ENCODE measurements at places on chromosomes 11 and 22.

DNA sequence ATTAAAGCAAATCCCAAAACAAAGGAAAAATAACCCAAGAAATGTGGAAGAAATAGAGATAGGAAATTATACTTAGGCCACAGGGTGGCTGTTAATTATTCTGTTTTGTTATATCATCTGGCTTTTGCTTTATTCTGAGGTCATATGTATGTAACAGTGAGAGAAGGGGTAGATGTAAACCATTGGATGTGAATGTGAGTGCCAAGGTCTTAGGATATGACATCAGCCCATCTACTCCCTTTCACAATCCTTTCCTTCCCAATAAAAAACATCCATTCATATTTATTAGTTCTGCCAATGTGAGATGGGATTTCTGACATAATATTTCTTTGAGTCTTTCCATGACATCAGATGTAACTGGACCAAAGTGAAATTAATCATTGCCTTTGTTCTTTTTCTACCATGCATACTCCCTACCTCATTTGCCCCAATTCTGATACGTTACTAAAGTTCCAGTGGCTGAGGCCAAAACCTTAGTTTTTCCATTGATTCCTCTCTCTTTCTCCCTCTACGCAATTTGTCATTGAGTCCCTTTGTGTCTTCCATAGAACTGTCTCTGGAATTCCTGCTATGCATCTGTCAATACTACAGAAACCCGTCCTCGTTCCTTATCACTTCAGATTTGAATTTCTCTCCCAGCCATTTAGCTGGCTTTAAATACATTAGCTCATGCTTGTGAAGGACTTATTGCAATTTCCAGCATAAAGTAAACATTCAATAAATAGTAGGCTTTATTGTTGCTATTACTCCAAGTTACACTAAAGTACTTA lies 170.3 kb downstream of the ARHGAP42 start:
- DNase-seq: no peak

DNA sequence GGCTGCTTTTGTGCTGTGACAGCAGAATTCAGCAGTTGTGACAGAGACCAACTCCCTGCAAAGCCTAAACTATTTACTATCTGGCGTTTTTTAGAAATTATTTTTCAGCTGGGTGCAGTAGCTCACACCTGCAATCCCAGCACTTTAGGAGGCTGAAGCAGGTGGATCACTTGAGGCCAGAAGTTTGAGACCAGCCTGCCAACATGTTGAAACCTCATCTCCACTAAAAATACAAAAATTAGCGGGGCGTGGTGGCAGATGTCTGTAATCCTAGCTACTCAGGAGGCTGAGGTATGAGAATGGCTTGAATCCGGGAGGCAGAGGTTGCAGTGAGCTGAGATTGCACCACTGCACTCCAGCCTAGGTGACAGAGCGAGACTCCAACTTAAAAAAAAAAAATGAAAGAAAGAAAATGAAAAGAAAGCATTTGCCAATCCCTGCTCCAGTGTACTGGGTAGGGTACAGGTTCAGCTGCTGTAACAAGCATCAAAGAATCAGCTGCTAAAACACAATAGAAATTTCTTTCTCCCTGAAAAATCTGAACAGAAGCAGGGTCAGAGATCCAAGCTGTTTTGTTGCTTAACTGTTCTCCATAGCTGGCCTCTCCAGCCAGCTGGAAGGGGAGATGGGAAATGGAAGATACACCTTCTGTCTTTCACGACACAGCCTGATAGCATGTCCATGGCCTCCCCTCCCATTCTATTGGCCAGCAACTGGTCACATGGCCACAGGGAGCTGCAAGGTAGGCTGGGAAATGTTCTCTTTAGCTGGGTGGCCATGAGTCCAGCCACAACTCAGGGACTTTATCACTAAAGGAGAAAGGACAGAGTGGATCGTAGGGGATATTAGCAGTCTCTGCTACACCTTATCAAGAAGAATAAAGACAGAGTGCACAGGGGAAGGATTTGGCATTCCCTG lies 8.5 kb upstream of the NCF4 start:
- no peak for DNase-seq

GRCh38 chr22:41022470-41023298 lies 69.7 kb upstream of the EP300 start:
- peak; percentile 85 for DNase-seq

DNA sequence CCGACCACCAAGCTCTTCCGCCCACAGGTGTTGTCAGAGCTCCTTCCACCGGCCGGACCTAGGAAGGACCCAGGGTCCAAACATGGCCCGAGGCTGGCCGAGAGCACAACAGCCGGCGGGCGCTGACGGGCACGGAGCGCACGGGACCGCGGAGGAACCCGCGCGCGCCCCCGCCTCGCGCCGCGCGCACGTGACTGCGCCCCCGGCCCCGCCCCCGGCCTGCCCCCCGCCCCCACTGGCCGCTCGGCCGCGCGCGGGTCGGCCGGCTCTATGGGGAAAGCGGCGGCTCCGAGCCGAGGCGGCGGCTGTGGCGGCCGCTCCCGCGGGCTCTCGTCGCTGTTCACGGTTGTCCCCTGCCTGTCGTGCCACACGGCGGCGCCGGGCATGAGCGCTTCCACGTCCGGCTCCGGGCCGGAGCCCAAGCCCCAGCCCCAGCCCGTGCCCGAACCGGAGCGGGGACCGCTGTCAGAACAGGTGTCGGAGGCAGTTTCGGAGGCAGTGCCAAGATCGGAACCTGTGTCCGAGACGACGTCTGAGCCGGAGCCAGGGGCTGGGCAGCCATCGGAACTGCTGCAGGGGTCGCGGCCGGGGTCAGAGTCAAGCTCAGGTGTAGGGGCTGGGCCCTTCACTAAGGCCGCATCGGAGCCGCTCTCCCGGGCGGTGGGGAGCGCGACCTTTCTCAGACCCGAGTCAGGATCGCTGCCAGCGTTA lies at the start of gene OSBP2:
TSS of gene OSBP2 (plus strand) at position 235 of the 711 bp plus-strand sequence. CDS start at position 271, 36 bp downstream.
- DNase-seq: peak; percentile 48

DNA sequence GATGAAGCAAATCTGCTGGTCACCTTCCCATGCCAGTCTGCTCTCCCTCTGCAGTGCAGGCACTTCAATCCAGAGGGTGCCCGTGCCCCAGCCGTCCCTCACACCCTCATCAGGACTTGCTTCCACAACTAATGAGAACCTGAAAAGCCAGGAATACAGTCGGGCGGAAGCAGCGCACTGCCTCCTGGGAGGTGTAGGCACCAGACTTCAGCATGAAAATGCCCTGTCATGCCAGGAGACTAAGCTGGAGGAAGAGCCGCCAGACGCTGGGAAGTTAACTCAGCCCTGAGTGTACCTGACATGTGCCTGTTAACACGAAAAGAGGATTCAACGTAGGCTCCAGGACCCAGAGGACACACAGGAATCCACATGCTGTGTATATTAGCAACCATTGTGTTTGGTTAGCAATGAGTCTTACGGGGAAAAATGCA lies 40.1 kb upstream of the FLI1 start:
- DNase-seq: no peak

DNA sequence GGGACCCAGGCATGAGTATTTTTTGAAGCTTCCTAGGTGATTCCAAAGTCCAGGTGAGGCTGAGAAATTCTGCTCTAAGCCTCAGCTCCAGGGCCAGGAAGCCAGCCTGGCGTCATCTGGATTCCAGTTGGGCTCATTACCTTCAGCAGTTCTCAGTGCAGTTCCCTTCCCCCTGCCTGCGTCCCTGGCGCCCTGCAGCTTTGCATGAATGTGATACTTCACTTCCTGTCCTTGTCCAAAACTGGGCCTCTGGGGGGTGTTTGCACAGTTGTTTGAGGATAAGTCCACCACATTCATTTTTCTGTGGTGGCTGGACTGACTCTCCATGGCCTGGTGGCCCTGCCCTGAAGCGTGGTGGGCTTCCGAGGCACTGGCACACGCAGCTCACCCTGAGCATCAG lies 98.1 kb downstream of the TENM4 start:
- DNase-seq: no peak

GRCh38 chr11:116928845-116929244 lies 91.4 kb upstream of the APOA1 start:
- DNase-seq: no peak

DNA sequence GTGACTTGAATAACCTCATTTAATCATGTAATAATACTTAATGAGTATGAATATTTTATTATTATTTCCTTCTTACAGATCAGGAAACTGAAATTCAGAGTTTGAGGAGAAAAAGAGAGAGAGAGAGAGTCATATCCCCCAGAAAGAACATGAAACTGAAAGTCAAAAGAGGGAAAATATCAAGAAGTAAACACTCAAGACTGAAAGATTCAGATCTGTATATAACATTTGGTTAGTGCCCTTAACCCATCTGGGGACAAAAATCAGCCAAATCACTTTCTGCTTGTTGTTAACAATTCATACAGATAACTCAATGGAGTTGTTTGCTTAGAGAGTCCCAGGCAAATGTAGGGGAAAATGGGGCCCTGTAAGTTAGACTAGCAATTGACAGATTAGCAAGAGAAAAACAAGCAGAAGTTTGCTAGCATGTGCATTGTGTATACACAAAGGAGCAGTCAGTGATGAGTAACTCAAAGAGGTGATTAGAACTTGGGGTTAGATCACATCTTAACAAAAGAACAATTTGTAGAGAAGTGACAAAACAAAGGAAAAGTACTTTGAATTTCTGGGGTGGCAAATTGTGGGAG lies 25.9 kb upstream of the MMP13 start:
- DNase-seq: no peak

DNA sequence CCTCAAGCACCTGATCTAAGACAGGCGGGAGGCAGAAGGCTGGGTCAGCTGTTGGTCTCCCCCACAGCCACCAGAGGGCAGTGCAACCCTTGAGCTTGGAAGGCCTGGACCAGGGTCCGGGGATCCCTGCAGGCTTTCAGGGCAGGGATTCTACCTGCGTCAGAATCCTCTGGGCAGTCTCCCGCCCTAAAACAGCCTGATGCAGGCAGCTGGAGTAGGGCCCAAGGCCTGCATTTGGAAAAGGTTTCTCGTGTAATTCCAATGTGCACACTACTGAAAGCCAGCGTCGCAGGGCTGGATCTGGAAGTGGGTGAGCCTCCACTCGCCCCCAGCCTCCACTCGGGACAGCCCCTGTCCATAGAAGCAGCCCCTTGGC lies 31.8 kb downstream of the BID start:
- peak; percentile 74 for DNase-seq

DNA sequence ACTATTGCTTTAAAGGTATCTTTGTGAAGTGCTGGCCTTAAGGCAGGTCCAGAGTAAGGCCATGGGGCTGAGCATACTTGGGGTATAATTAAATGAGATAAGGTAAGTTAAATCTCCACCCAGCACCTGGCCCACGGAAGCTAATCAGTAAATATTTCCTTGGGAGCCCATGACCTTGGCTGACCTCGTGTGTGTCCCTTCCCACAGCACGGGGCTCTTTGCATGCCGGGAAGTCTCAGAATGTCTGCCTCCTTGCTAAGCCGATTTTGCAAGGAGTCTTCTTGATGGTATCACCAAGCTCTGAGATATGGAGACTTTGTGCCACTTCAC lies 46.5 kb downstream of the ADM start:
- DNase-seq: no peak

GRCh38 chr11:124119103-124119502 lies 3.9 kb downstream of the VWA5A start:
- no peak for DNase-seq

DNA sequence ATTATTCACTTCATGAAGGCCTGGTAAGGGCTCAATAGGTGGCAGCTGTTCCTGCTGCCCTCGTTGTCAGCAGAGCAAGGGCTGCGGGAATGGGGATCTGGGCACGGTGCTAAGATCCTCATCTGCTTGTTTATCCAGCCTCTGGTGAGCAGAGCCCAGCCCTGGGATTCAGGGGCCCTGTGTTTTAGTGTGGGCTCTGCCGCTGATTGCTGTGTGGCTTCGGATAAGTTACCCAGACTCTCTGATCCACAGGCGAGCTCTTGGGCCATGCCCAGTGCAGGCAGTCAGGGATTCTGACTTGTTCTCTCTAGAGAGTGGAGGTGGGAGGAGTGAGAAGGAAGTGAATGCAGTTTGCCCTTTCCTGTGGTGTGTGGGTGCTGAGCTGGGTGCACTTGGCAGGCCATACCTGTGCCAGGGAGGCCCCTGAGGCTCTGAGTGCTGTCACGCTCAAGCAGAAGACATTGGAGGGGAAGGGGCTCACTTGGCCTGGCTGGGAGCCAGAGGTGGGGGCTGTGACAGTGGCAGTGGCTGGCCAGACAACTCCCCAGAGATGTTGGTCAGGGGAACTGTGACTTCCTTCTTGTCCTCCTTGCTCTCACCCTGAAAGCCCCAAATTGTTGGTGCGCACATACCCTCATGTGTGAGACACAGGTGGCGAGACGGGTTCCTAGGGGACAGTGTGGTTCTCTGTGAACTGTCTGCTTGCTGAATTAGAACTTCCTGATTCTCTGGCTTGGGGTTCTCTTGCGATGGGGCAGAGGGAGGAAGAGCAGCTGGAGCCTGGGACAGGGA lies 43.7 kb downstream of the CD82 start:
- DNase-seq: peak; percentile 53

DNA sequence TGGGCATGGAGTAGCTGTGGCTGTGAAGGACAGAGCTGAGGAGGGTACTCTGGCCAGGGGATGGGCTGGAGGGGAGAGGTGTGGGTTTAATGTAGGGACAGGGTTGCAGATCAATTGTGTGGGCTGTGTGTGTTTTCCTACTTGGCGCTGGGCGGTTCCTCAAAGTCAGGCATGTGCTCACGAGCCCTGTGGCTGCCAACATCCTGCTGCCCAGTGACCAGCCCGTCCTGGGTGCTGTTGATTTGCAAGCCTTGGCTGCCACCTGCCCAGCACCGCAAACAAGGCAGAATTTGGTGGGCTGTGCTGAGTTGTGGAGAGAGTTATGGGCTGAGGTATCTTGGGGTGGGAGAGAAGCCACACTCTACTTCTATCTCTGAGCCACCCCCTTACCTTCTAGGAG lies 69.2 kb downstream of the SCN3B start:
- DNase-seq: no peak

- no peak for DNase-seq
These were observed 16.4 kb downstream of the TOM1 start for GRCh38 chr22:35315855-35316745.

GRCh38 chr11:66467756-66468155 lies 1.1 kb downstream of the PELI3 start:
- no peak for DNase-seq

GRCh38 chr22:45129703-45130524 lies 33.8 kb upstream of the NUP50 start:
- DNase-seq: peak; percentile 72

DNA sequence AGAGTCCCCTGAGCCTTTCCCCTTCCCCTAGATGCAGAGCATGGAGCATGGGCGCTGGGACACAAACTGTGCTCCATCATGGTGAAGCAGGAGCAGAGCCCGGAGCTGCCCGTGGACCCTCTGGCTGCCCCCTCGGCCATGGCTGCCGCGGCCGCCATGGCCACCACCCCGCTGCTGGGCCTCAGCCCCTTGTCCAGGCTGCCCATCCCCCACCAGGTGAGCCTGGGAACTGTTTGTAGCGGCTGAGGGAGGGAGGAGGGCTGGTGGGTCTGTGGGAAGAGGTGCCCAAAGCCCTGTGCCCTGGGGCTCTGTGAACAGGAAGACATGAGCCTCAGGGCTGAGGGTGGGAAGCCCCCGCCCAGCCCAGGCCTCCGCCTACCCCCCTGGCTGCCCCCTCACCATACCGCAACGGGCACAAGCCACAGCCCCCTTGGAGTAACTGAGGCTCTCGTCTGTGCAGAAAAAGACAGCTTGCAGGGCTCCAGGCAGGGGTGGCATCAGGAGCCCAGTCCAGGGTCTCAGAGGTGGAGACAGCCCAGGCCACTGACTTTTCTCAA lies 30.4 kb downstream of the CREB3L1 start:
- DNase-seq: no peak

GRCh38 chr11:12051287-12051662 lies 42.8 kb upstream of the DKK3 start:
- DNase-seq: peak; percentile 26
